Glomerular endothelial cell (primary cell): ENCODE measurements at places on chromosomes 2 and 18. TPM values are rescaled to one million over a fixed set of nuclear protein-coding genes. Genes with fewer than 3 reads are reported as not detected.

CXCR1 gene
- not detected in 2 replicates for total RNA-seq

GRCh38 chr2:96345868-96346462 lies 10.4 kb downstream of the NCAPH start:
- no peak for DNase-seq

GRCh38 chr18:46283895-46284295 lies 179.7 kb downstream of the HAUS1 start:
- DNase-seq, result no peak

DNA sequence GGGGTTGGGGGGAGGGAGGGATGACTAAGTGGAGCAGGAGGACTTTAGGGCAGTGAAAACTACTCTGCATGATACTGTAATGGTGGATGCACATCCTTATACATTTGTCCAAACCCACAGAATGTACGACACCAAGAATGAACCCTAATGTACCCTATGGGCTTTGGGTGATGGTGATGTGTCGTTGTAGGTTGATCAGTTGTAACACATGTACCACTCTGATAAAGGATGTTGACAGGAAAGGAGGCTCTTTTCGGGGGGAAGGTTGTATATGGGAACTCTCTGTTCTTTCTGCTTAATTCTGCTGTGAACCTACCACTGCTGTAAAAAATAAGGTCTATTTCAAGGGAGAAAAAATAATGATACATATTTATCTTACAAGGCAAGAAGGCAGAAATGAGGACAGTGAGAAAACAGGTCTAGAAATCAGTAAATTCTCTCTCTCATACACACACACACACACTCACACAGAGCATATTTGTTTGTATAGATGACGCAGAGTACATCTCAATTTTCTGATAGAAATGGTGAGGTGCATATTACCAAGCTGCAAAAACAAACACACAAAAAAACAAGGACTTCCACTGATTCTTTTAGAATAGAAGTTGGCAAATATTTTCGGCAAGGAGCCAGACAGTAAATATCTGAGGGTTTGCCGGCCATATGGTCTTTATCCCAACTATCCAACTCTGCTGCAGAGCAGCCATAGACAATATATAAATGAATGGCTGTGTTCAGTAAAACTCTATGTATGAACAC lies 20.2 kb downstream of the FAM124B start:
- DNase-seq, result no peak

GRCh38 chr2:62372824-62373223 lies 133.2 kb downstream of the TMEM17 start:
- DNase-seq, result no peak

- DNase-seq, result no peak
These were observed 29.4 kb upstream of the ANKRD62 start for GRCh38 chr18:12064086-12064763.

- no peak for DNase-seq
These were observed 257.7 kb downstream of the TDRD15 start for GRCh38 chr2:21381421-21381820.

DNA sequence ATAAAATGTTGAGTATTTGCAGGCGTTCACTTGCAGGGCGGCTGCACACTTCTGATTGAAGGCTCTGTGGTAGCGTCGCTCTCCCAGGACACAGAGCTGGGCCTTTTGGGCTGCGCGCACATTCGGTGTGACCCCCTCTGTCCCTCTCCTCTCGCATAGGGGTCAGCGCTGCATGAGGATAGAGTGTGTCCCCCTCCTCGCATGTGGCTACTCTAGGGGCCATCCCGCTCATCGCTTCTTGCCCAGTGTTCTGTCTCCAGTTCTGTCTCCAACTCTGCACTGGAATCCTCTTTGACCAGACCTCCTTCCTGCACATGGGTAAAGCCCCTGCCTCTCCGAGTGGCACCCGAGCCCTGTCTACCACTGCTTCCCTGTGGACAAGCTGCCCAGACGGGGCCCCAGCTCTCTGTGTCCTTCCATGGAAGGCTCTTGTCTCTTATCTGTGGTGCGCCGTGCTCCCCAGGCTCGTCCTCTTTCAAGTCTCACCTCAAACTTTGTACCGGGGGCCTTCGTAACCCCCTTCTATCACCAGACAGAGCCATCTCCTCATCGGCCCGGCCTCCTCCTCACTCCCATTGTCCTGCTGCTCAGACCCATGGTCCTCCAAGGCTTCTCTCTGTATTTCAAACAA lies 278.0 kb upstream of the HDAC4 start:
- DNase-seq, result no peak

DNA sequence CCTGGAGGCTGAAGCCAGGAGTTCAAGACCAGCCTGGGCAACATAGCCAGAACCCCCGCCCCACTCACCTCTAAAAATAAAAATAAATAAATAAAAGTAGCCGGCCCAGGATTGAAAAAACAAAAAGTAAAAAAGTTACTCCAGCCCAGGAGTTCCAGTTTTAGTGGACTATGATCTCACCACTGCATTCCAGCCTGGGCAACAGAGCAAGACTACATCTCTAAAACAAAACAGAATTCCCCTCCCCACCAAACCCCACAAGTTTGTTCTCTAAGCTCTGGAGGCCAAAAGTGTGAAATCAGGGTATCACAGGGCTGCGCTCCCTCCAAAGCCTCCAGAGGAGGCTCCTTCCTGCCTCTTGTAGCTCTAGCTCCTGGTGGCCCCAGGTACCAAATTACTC lies 1.7 kb downstream of the D2HGDH start:
- no peak for DNase-seq

GRCh38 chr18:22314001-22314400 lies 103.7 kb downstream of the CTAGE1 start:
- DNase-seq, result no peak

DNA sequence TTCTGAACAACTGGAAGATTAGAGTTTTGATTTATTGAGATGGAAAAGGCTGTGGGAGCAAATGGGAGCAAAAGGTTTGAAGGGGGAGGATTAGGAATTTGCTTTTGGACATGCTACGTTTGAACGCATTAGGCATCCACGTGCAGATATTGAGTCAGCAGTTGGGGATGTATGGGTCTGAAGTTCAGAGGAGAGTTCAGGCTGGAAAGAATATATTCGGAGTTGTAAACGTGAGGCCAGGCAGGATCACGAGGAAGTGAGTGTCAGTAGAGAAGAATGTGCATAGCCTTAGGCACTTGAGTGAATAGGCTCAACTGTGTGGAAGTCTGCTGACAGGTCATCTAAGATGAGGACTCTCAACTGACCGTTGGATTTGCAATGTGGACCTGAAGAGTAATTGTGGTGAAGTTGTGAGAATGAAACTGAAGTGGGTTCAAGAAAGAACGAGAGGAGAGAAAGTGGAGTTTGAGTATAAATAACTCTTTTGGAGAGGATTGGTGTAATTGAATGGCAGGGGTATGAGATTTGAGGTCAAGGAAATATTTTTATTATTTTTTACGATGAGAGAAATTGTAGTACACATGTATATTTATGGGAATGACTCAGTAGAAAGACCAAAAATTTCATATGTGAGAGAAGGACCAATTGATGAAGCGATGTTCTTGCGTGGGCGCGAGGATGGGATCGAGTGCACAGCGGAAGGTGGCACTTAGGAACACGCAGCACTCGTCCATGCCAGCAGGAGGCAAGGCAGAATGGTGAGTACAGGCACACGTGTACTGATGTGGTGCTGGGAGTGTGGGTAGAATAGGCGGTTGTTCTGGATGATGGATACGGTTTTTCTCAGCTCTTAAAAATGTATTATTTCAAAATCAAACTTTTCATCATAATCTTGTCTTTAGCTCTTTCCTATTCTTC lies 40.5 kb upstream of the POLE4 start:
- no peak for DNase-seq

- DNase-seq, result no peak
These were observed 38.2 kb downstream of the CERS6 start for GRCh38 chr2:168494190-168494711.

GRCh38 chr2:231941673-231942072 lies 15.5 kb upstream of the NPPC start:
- no peak for DNase-seq

GRCh38 chr2:160429248-160430000 lies 64.2 kb downstream of the RBMS1 start:
- no peak for DNase-seq

DNA sequence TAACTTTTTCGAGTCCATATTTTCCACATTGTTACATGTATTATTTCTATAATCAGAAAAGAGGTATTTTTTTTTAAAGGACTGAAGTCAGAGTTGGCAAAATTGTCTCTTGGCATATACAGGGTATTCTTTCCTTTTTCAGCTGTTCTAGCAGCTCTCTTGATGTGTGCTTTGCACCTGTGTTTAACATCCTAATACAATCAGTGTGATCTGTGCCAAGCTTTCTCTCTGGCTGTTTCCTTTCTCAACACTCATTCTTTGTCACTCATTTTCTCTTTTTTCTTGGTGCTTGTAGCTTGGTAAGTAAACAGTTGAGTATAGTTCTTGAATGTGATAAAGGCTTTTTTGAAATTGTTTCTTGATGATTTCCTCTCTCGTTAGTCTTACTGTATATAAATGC lies 9.2 kb downstream of the RNMT start:
- DNase-seq, result no peak

LCLAT1 gene
- 11.1 and 21.9 TPM in 2 replicates for total RNA-seq

CFAP221 gene
- total RNA-seq, result 1.1 and 3.1 TPM in 2 replicates

DNA sequence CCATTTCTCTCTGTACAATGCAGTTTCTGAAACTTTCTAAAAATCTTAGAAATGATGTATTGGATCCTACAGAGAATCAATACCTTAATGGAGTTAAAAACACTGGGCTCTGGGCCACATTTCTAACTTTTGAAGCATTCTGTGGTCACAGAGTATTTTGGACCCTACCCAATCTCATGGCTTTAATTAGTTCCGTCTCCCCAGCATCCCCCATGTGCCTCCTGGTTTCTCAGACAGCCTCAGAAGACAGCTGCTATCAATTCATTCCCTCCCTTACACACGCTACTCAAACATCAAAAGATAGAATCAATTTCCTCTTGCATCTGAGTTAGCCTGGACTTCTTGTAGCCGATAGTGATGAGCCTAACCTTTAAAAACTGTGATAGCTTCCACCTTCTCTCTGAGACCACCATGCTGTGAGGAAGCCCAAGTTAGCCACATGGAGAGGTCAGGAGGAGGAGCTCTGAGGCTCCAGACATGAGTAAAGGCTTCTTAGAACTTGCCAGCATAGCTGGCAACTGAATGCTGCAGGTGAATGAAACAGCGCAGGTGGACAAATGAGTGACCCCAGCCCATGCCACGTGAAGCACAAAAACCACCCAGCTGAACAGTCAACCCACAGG lies 10.4 kb downstream of the ADCY3 start:
- no peak for DNase-seq

STRADB gene
- total RNA-seq, result 17.0 and 25.0 TPM in 2 replicates

GRCh38 chr2:199977984-199978415 lies 22.6 kb downstream of the MAIP1 start:
- DNase-seq, result no peak

GRCh38 chr2:180040146-180040925 lies 33.2 kb upstream of the CWC22 start:
- no peak for DNase-seq

DNA sequence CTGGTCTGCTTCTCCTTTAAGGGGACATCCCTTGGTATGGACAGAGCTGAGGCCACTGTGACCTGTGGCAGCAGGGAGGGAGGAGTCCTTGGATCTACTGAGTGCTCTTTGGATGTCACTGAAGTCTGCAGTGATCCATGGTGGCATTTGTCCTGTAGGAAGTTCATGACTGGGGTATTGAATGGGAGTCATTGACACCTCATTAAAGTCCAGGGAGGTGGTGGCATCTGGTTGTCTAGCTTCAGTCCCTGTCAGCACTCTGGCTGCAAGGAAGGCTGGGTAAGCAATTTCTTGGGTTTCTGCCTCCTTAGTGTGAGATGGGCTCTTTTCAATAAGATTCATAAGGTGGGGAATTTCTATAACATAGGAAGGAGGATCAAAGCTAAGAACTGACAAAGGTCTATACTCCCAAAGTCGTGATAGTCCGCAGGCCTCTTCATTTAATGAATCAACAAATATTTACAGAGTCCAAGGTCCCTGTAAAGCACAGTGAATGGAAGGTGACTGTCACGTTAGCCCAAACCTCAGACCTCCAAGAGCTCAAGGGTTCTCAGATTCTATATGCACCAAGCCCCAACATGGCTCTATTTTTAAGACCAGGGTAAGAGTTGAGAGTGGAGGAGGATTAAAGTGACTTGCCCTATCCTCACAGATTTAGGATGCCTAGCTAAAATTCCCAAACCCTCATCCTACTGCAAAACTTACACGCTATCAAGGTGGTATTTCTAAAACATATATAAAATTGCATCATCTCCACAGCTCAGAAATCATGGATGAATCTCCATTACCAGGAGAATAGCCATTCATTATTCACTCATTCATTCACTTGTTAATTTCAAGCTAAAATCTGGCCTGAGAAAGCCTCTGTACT lies 40.2 kb downstream of the THNSL2 start:
- no peak for DNase-seq

- no peak for DNase-seq
These were observed 388.9 kb downstream of the ZEB2 start for GRCh38 chr2:144131042-144131441.

SPP2 gene
- not detected in 2 replicates for total RNA-seq

GRCh38 chr2:116877274-116877673 lies 937.2 kb upstream of the DDX18 start:
- DNase-seq, result no peak

- no peak for DNase-seq
These were observed 670.2 kb upstream of the ZEB2 start for GRCh38 chr2:145190031-145190703.

DNA sequence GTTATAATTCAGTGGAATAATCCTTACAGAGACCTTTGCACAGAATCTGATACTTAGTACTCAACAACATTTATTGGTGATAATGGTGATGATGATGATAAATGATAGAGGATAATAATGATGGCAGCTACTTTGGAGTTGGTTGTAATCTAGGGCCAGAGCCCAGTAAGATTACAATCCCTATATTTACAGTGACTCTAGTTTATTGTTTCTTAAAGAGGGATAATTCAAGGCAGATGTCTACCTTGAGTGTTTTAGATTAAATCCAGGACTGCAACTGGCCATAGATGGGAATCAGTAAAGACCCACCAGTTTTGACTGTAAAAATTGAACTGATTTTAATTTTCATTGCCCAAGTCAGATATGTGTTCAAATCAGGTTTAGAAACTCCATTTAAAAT lies 813.9 kb upstream of the CNTNAP5 start:
- no peak for DNase-seq

DNA sequence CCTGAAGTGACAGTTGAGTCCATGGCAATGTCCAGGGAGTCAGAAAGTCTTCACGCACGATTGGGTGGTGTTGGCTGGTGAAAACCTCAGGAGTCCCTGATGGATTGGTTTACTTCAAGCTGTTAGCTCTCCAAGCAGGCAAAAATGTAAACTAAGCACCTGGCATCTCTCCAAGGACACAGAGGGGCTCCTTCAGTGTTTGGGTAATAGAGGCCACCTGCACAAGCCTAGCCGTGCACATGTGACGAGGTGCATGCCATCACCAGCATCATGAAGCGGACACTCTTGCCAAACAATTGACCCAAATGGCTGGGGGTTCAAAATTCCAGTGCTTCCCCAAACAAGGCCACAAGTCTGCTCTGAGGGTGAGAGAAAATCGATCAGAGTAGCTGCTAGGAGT lies 104.7 kb upstream of the CD302 start:
- no peak for DNase-seq

GRCh38 chr2:146457221-146457620 lies 1387.6 kb upstream of the ACVR2A start:
- DNase-seq, result no peak

GRCh38 chr2:241211276-241211675 lies 22.8 kb downstream of the ANO7 start:
- DNase-seq, result no peak

GRCh38 chr2:170185319-170185718 lies 7.4 kb downstream of the MYO3B start:
- DNase-seq, result no peak

- DNase-seq, result peak; percentile 9
These were observed 27.7 kb upstream of the MAPRE3 start for GRCh38 chr2:26942543-26943295.
